AG04449 (cell line): ENCODE measurements at places on chromosomes 1 and 21.

GRCh38 chr1:23402286-23403037, 22.1 kb downstream of the TCEA3 start:
- no peak for DNase-seq

DNA sequence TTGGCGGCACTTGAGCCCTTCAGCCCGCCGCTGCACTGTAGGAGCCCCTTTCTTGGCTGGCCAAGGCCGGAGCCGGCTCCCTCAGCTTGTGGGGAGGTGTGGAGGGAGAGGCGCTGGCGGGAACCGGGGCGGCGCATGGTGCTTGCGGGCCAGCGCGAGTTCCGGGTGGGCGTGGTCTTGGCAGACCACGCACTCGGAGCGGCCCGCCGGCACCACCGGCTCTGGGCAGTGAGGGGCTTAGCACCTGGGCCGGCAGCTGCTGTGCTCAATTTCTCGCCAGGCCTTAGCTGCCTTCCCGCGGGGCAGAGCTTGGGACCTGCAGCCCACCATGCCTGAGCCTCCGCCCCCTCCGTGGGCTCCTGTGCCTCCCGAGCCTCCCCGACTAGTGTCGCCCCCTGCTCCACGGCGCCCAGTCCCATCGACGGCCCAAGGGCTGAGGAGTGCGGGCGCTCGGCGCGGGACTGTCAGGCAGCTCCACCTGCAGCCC, 673.7 kb upstream of the BRINP3 start:
- no peak for DNase-seq

DNA sequence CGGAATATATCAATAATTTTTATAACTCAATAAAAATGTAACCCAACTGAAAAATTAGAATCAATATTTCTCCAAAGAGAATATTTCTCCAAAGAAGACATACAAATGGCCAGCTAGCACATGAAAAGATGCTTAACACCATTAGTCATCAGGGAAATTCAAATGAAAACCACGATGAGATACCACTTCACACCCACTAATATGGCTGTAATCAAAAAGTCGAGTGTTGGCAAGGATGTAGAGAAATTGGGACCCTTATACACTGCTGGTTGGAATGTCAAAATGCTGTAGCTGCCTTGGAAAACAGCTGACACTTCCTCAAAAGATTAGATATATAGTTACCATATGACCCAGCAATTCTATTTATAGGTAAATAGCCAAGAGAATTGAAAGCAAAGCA, 133.0 kb downstream of the GPR52 start:
- no peak for DNase-seq

DNA sequence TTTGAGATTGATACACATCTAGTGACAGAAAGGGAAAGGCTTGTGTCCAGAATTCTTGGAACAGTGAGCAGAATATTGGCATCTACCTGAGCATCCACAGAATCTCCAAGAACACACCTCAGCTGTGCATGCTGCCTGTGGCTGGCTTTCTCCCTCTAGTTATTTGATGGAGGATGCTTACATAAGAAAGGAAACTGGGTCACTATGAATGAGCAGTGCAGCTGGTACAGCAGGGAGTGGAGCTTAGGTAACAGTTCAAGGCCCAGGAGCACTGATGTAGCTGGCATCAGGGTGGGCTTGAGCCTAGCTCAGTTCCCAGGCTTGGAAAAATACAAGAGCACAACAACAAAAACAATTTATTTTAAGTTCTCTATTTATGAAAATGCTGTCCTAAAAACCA, 26.3 kb downstream of the RGS8 start:
- DNase-seq: no peak

DNA sequence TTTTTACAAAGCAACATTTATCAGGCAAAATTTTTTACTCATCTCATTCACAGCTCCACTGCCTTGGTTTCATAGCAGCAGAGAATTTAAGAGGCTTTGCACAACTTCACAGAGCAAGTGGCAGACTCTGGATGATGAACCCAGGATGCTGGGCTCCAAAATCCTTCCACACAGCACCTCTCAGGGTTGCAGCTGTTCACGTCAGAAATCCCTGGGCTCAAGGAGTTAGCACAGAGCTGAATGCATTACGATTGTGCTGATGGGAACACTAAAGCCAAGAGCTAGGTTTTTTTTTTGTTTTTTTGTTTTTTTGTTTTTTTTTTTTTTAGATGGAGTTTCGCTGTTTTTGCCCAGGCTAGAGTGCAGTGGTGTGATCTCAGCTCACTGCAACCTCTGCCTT, 2.4 kb upstream of the HTR6 start:
- no peak for DNase-seq

GRCh38 chr1:99004254-99004860, 304 bp downstream of the PLPPR5 start:
- DNase-seq: no peak

GRCh38 chr1:115144176-115144575, 54.9 kb upstream of the TSPAN2 start:
- DNase-seq: no peak

- no peak for DNase-seq
Observed at GRCh38 chr1:47853059-47853458, 144.1 kb downstream of the TRABD2B start.

DNA sequence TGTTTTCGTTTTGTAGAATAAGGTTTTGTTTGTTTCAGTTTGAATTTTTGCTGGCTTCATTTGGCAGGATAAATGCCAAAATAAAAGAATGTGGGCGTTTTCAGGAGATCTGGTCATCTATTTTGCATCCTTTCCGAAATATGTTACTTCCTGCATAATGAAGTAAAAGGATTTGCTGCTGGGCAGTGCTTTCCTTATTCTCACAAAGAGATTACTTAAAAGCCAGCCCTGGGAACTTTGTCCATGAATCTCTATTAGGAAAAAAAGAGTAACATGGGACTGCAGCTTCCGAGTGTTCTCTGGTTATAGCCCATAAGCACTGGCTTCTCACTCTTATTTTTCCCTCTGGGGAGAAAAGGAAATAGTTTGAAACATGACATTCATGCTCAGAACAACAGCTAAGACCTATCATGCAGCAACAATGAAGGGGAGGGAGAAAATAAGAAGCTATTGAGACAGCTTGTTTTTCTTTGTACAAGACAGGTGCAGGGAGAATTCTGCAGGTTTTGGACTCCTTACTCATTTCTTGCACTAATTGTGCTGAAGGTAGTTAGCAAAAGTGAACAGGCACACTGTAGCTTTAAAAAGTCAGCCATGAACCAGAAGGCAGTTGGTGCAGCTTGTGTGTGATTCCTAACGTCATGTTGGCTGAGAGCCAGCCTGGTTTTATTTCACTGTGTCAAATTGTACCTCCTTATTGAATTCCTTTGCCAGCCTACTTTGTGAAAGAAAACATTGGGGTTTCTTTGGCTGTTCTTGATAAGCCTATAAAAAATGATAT, at the start of gene SAMD13:
Gene SAMD13 (plus strand): TSS at position 705 of the 781 bp plus-strand sequence. CDS start 1,527 bp downstream, outside the sequence.
- DNase-seq: no peak
